ENCODE measurements at places on chromosomes 4 and X.

- DNase-seq: peak; percentile 42
Measured at GRCh38 chr4:166481055-166481454, 608.0 kb downstream of the TLL1 start.

- no peak for DNase-seq
Measured at GRCh38 chrX:107599450-107599861, 28.9 kb upstream of the PRPS1 start.

- peak; percentile 14 for DNase-seq
Measured at GRCh38 chrX:2185341-2186082, 315.3 kb downstream of the DHRSX start.

DNA sequence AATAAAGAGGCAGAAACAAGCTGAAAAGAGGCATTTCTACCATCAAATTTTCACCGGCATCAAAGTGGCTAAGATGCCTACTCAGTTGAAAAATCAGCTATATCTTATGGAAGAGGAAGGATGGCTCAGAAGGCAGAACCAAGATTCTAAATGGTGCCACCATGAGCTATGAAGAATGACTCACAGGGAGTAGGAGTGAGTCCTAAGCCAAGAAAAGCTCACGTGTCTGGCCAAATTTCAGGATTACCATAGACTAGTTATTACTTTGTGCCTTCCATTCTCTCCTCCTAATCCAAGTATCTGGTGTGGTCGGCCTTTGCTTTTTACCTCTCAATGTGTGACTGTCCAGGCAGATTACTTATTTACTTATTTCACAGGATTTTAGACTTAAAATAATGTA is 54.8 kb downstream of the BMP3 start:
- no peak for DNase-seq

DNA sequence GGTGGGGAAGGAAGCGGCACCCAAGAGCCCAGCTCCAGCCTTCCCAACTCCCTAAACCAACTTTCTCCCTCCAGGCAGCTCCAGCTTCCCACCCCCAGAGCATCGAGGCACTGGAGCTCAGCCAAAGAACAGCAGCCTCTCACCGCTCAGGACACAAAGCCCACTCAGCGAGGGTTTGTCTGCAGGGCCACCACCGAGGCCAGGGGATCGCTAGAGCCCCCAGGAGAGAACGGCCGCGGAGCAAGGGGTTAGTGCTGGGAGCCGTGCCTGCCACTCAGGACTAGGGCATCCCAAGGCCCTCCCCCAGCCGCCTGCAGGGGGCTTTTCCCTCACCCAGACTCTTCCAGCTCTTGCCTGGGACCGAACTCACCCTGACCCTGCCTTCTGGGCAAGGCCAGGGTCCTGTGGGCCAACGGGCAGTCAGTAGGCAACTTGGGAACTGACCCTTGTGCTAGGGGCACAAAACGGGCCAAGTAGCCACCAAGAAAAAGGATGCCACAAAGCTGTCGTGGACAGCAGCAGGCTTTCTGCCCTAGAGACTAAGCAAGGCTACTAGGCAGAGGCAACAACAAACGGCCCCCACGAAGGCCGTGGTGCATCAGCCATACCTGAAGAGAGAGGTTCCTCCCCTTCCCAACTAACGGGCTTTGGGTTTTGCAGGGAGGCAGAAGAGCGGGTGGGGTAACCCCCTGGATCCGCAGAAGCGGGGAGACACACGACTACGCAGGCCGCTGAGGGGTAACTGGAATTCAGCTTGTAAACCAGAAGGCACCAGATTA is 2.3 kb downstream of the HCFC1 start:
- DNase-seq: peak; percentile 26

- DNase-seq: no peak
Measured at GRCh38 chrX:15853586-15854079, 980 bp downstream of the AP1S2 start.

DNA sequence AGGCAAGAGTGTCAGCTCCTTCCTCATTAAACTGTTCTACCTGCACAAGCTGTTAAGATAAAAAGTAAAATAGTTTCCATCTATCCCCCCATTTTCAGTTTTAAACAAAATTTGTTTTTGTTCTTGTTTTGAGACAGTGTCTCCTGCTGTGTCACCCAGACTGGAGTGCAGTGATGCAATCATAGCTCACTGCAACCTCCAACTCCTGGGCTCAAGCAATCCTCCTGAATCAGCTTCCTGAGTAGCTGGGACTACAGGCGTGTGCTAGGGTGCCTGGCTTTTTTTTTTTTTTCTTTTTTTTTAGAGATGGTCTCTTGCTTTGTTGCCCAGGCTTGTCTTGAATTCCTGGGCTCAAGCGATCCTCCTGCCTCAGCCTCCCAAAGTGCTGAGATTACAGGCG is 105.4 kb downstream of the HS6ST2 start:
- no peak for DNase-seq

- no peak for DNase-seq
Measured at GRCh38 chr4:5718411-5718810, 7.4 kb downstream of the EVC start.

DNA sequence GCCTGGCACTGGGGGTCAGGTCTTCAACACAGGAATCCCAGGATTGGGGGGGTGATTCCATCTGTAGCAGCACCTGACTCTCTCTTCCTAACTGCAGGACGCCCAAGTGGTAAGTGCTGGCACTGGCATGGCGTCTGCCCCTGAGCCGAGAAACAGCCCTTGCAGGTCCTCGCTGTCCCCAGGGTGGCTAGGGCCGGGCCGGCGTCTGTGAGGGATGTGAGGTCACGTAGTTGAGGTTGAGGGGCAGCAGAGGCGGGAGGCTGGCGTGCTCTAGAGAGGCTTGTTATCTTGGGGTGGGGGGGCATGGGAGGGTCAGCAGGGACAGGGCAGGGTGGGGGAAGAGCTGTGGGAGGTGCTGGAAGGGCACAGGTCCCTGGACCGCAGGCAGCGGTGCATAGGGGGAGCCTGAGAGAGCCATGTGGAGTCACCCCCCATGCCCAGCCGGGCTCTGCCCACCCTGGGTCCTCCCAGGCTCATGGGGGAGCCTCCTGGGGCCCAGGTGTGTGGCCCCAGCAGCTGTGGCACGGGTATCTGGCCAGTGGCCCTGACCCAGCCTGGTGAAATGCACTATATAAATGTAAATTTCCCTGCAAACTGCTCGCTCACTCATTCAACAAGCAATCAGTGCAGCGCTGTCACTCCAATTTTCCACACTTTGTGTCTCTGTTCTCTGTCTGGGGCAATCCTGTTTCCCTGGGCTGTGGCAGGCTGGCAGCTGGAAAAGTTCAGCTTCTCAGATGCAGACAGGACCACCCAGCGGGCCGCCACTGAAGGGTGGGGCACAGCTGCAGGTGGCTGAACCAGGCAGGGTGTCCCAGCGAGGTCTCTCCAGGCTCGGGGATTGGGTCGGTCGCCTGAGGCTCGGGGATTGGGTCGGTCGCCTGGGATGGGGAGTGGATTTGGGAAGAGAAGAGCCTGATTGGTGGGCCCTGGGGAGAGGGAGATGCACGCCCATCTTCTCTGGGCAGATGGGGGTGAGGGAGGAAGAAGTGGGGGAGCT is 102.2 kb upstream of the NKX1-1 start:
- no peak for DNase-seq

DNA sequence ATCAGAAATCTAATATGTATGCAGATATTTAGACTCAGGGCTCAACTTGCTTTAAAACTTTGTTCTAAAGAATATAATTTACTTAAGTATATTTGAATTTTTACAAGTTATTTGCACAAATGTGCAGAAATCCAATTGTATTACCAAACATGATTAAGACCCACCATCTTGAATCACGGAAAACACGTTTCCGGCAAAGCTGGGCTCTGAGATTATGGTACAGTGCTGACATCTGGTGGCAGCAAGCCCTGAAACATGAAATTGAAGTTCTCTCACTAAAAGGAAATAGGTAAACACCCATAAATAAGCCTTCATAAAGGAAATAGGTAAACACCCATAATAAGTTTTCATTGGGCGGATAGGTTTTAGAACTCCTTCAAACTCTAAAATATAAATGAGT is 98.3 kb upstream of the MAOA start:
- peak; percentile 70 for DNase-seq

DNA sequence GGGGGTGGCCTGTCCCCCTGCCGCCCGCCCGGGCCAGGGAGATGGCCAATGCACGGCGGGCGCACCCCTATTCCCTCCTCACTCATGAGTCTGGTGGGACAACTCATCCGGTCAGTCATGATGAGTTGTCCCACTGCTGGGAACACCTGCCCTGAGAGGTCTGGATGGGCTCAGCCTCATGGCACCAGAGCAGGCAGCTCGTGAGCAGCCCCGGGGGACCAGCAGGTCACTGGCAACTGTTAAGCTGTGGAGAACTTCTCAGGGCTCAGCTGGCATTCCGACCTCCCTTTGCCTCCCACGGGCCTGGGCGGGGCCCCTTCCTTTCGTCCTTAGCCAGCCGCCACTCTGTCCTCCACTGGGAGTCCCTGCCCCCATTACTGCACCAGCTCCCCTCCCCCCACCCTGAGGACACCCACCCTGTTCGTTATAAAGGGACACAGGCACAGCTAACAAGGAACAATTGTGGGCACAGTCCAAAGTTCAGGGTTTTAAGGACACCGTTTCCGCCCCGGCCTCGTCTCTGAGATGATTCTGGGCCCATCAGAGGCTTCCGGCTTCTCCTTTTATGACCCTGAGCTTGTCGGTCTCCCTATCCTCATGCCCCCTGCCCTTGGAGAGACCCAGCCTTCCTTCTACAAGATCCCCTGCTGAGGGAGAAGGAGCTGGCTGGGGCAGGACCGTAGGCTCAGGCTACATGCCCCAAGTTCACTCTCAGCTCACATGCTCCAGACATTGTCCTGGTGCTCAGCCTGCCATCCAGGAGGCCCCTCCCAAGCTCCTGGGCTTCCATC is 14.6 kb upstream of the KIAA0232 start:
- DNase-seq: no peak

DNA sequence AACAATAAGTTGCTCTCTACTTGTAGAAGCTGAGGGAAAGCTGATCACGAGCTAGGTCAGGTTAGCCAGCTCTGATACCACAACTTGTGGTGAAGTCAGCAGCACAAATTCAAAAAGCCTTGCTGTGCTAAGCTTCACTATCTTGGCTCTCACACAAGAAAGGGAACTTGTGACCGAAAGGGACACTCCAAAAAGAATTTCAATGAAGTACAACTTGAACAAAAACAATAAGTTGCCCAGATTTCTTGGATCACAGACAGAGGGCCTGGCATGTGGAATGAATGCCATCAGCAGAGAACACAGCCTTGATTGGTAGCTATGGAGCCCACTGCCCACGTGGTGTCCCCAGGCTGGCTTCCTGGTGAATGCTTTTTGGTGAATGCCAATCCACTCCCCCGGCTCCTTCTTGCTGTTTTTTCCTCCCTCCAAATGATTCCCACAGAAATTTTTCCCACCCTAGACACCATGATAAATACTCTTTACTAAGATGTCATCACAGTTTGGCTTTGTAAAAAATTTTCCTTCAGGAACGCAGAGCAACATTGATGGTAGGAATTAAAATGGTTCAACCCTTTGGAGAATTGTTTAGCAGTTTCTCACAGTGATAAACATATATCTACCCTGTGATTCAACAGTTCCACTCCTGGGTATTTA is 82.6 kb downstream of the ANXA3 start:
- peak; percentile 71 for DNase-seq

DNA sequence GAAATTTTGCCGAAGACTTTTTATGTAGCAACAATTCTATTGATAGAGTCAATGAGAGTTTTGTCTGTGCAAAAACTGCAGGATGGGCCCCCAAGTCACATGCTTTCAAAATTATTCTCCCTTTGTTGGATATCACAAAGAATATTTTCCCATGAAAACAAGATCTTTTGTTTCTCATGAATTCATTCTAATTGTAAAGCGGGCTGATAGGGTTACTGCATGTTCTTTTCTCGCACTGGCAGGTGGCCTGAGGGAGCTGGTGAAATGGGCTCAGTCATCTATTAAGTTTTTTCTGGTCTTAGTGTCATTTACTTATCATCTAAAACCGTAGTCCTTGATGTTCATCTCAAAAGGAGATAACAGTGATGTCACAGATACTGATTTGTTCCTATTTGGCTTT is 44.2 kb downstream of the MID1IP1 start:
- no peak for DNase-seq

DNA sequence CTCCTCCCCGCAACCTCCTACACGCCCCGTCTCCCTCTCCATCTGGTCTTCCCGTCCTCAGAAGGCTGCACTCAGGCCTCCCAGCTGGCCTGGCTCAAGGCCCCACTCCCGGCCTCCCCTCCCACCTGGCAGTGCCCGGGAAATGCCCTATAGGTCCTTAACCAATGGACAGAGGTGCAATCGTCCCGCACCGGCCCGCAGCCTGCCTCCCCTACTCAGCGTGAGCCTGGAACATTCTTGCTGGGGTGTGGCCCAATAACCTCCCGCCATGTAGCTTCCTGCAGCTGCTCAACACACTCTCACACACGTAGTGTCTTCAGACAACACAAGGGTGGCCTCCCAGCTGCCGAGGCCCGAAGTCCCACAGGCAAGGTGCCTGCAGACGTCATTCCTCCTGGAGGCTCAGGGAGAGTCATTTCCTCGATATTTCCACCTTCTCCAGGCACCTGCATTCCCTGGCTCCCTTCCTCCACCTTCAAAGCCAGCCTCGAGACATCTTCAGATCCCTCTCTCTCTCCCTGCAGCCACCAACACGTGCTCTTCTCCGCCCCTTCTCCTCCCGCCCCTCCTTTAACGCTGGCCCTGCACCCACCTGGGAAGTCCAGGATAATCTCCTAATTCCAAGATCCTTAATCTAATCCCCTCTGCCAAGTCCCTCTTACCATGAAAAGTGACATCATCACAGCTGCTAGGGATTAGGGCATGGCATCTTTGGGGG is 56.2 kb downstream of the ADRA2C start:
- DNase-seq: no peak

GRCh38 chr4:119329835-119330620 is 8.1 kb upstream of the FABP2 start:
- no peak for DNase-seq

DNA sequence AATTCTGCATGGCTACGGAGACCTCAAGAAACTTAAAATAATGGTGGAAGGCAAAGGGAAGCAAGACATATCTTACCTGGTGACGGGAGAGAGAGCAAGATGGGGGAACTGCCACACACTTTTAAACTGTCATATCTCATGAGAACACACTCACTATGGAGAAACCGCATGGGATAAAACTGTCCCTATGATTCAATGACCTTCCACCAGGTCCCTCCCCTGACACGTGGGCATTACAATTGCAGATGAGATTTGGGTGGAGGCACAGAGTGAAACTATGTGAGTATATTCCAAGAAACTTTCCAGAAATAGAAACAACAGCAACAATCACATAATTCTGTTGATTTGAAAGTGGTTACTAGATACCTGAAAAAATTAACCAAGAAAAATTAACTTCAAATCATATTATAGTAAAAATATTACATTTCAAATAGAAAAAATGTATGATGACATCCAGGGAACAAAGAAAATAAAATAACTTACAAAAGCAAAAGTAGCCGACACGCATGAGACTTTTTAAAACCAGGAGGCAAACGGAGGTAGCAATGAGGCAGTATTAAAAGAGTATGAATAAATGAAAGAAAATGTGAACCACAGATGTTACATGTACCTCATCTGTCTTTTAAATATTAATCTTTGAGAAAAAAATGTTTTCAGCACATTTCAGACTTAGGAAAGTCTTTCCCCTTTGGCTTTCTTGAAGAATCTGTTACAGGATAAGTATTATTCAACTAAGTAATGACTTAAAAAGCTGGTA is 879.5 kb downstream of the TECRL start:
- DNase-seq: no peak

Data from hematopoietic multipotent progenitor cell treated with erythropoietin and hydrocortisone succinate and interleukin-3 and kit ligand, for 4 days (in vitro differentiated cells).